ENCODE measurements at places on chromosomes 1 and 21. TPM values are rescaled to one million over a fixed set of nuclear protein-coding genes. Genes with fewer than 3 reads are reported as not detected.

GRCh38 chr1:43731867-43732531 is 24.7 kb downstream of the ST3GAL3 start:
- DNase-seq = no peak

DNA sequence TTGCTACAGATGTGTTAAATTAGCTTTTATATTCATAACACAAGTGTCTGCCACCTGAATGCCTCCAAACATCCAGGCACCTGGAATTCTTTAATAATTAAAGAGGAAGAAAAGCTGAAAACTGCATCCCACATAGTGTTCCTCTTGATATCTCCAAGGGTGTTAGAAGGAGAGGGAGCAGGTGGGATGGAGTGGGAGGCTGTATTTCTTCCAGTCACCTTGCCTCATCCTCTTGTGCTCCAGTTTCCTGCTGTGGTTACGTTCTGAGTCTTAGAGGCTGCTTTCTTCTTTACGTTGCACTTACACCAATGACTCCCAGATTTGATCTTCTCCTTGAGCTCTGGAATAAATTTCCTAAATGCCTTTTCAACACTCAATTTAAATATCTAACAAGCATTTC is 230.3 kb upstream of the LYPLAL1 start:
- no peak for DNase-seq

GRCh38 chr1:1895060-1895418 is 4.2 kb upstream of the GNB1 start:
- DNase-seq = no peak

Gene RUNX3
- 151 TPM for total RNA-seq

DNA sequence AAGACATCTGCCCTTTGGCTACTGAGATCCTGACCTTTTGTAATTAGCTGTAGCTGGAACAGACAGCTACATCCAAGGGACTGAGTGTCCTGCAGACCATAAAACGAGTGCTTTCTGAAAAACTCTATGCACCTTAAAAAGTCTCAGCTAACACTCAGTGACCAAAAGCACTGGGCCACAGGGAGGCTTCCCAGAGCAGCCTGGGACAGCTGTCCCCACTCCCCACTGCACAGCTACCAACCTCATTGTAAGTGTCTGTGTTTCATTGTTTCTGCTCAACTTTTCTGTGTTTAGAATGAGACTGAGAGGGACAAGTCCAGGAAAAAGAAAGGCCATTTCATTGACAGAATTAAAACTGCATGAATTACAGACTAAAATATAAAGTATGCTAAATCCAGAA is 80.7 kb downstream of the SMYD2 start:
- DNase-seq = no peak

DNA sequence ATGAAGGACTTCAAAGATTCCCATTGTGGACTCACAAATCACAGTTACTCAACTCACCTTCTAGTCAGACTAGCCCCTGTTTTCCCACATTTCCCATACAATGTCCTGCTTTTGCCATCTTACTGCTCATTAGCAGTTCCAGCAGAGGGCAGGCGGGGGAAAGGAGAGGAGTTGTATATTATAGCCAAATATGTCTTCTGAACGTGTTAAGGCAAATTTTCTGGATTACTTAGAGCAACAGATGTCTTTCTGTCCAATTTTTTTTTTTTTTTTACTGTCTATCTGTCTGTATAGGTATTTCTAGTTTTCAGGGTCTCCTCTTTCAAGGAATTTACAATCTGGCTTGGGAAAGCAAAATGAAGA is 29.9 kb upstream of the DDAH1 start:
- DNase-seq = no peak

- DNase-seq = no peak
Measured at GRCh38 chr1:153957744-153958110, 685 bp downstream of the CRTC2 start.

Gene MEAF6
- total RNA-seq = 49.7 TPM

GRCh38 chr1:95232646-95233318 is 1.2 kb upstream of the RWDD3 start:
- no peak for DNase-seq

DNA sequence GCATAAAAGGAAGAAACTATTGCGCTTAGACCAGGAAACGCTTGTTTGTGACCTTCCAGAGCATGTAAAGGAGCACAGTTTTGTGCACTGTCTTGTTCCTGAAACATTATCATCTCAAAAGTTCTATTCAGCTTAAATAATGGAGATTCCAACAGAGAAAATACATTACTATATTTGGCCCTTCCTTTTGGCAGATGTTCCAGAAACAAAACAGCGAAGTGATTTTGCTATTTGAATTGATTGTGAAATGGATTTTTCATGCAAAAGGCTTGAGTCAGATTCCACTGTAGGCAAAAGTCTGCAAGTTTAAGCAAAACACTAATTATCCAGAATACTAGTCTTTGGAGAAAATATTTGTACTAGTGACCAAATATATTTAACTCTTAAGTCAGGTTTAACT is 80.3 kb upstream of the PTBP2 start:
- DNase-seq = no peak

DNA sequence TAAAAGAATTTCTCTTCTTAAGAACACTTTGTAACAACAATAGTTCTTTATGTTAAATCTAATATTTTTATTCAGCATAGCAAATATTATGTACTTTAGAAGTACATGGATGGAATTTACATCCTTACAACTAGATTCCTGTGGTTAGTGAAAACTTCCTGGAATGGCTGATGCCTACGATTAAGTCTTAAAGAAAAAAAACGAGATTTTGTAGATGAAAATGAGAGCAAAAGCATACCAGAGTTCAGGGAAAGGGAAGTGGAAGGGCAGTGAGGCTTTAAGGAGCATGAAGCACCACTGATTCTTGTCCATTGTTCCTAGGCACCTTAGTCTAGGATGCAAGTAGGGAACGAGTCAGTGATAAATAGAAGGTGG is 26.7 kb downstream of the CFH start:
- DNase-seq = no peak

Gene ANGPTL7
- total RNA-seq = not detected

GRCh38 chr1:210584439-210585113 is 255.9 kb downstream of the HHAT start:
- peak; percentile 13 for DNase-seq

Gene NKAIN1
- total RNA-seq = not detected

- DNase-seq = no peak
Measured at GRCh38 chr1:197919346-197920066, 2.3 kb downstream of the LHX9 start.

Gene AMPD1
- total RNA-seq = not detected

DNA sequence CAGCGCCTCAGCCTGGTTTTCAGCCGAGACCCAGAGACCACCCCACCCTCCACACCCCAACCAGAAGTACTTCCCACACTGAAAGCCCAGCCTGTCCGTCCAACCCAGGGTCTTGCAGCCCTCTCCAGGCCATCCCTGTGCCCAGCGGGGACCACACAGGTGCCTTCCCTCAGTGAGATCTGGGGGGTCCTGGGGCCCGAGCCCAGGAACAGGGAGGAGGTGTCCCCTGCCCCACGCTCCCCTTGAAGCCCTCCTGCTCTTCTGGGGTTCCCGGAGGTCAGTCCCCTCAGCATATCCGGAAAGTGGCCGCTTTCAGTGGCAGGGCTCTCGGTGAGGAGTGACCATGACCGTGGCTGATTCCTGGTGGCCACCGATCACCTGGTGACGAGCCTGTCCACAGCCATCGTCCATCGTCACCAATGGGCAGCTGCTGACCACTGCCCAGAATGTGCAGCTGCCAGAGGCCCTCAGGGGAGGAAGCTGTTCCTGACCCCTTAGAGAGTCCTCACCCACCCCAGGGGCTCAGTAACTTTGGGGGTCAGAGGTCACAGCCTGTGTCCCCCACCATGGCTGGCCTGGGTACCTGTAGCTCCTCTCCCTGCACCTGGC is 3.4 kb downstream of the TMEM240 start:
- DNase-seq = no peak

Gene CFAP107
- total RNA-seq = not detected

DNA sequence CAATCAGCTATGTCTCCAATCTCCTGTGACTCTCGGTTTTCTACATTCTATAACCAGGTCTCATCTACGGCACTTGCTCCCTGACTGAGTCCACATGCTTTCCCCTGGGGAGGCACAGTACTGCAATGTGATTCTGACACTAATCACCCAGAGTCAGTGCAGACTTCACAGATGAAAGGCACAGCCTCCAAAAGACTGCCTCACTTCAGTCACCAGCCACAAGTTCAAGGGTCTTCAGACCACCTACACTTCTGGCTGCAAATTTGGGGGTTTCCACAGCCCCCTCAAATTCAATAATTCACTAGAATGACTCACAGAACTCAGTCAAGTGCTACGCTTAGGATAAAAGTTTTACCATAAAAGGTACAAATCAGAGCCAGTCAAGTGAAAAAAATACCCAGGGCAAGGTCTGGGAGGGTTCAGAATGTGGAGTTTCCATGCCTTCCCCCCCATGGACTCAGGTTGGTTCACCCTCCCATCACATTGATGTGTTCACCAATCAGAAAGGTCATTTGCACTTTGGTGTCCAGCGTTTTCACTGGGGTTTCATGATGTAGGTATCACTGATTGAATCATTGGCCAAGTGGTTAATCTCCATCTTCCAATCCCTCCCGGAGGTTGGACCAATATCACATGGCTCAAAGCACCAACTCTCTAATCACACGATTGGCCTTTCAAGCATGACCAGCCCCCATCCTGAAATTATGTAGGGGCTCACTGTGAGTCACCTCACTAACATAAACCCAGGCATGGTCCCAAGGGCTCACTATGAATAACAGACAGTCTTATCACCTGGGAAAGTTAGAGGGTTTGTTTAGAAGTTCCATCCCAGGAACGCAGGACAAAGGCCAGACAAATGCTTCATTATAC is 182.9 kb upstream of the CAMK1G start:
- no peak for DNase-seq

- no peak for DNase-seq
Measured at GRCh38 chr1:166221316-166221715, 54.5 kb upstream of the FAM78B start.

Gene TAL1
- total RNA-seq = 0.05 TPM

GRCh38 chr1:7613106-7613850 is 157.8 kb upstream of the VAMP3 start:
- DNase-seq = no peak

Gene PRRX1
- 2.8 TPM for total RNA-seq

Gene SPRR3
- total RNA-seq = not detected

Gene PRKCZ
- total RNA-seq = 1.9 TPM

DNA sequence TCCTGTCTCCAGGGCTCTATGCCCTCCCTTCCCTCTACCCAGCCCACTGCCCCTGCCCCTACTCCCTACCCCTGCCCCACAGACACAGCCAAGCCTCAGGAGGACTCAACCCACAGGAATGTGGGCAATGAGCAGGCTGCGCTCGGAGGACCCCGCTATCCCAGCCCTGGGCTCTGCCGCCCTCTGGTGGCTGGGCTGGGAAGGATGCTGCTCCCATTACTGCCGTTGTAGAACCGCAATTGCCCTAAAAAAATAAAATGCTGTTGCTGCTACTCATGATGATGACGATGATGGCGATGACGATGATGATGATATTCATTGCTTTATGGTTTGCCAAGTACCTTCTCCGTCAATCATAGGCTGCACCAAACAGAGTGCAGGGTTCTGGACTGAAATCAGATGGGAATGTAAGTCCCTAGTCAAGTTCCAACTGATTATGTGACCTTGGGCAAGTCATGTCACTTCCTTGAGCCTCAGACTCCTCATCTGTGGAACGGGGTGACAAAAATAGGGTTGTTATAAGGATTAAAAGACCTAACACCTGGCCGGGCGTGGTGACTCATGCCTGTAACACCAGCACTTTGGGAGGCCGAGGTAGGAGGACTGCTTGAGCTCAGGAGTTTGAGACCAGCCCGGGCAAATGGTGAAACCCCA is 24.6 kb downstream of the ARHGEF19 start:
- DNase-seq = no peak

- DNase-seq = no peak
Measured at GRCh38 chr1:33684396-33685179, 179.3 kb upstream of the HMGB4 start.

Gene EXOSC10
- 60.0 TPM for total RNA-seq

- peak; percentile 72 for DNase-seq
Measured at GRCh38 chr1:45470306-45470798, 20.6 kb downstream of the TESK2 start.

DNA sequence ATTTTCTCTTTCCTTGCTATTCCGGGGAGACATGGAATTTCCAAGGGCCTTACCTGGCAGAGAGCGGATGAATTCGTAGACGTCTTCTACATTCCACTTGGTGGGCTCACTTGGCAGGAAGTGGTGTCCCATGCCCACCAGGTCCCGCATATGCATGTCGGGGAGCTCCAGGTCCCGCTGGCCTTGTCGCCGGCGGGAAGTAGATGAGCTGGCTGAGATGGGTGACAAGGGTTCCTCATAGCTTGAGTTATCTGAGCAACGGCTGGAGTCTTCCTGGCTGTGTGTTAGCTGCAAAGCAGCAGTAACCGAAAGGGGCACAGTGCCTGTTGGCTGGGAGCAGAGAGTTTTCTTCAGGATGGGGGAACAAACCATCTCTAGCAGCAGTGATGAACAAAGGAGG is 7.9 kb upstream of the A3GALT2 start:
- DNase-seq = no peak

DNA sequence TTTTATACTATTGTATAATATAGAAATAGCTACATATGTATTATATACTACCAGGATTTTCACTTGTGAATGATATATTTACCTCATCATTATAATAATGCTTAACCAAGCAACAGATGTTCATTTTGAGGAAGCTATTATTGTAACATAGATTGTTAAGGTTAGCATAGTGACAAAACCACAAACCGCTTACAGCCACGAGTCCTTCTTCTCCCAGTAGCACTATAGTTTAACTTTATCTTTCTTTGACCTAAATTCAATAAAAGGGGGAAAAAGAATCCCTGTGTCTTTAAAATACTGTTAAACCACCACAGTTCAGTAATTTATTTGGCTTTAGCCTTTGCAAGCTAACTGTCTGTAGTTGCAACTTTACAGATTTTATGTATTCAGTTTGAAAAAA is 1039.4 kb upstream of the B3GALT2 start:
- no peak for DNase-seq

Gene PLOD1
- total RNA-seq = 41.2 TPM

Gene SZRD1
- total RNA-seq = 207 TPM

DNA sequence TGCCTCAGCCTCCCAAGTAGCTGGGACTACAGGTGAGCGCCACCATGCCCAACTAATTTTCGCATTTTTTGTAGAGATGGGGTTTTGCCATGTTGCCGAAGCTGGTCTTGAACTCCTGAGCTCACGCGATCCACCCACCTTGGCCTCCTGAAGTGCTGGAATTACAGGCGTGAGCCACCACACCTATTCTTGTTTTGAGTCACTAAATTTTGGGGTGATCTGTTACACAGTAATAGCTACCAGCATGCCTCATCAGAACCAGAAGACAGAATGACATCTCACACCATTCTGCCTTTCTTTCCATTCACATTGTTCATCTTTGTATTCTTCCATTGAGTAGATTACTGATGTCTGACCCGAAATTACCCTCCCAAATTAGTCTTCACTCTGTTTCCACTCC is 9.1 kb downstream of the RHBDL2 start:
- no peak for DNase-seq

- no peak for DNase-seq
Measured at GRCh38 chr1:160645386-160646130, 1.3 kb downstream of the SLAMF1 start.

Gene PTAFR
- total RNA-seq = 25.5 TPM

Gene DNAI4
- 0.77 TPM for total RNA-seq

Measured in GM12878 (cell line).